ENCODE measurements at places on chromosomes 13 and 19.
A peak's percentile ranks its signal among the peaks of the same experiment; 100 is the strongest.

- DNase-seq = peak; percentile 63
Observed at GRCh38 chr13:101875717-101876393, 423.4 kb downstream of the ITGBL1 start.

DNA sequence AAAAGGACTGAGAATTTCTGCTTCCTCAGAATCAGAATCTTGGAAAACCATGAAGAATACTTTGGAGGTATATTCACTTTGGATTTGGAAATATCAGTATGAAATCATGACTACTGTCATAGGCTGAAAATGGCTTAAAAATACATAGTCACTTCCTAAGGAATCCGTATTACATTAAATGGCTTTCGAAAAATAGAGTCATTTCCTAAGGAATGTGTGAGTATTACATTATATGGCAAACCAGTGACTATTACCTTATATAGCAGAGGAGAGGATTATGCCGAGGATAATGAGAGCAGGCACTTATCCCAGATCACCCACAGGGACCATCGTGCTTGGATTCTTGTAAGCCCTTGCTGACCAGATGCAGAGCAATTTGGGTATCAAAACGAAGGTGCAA is 1471.8 kb downstream of the EFNB2 start:
- no peak for DNase-seq

GRCh38 chr19:31347828-31348392 is 1.3 kb downstream of the TSHZ3 start:
- DNase-seq = no peak

GRCh38 chr13:90184355-90184754 is 1163.1 kb upstream of the MIR17HG start:
- no peak for DNase-seq

DNA sequence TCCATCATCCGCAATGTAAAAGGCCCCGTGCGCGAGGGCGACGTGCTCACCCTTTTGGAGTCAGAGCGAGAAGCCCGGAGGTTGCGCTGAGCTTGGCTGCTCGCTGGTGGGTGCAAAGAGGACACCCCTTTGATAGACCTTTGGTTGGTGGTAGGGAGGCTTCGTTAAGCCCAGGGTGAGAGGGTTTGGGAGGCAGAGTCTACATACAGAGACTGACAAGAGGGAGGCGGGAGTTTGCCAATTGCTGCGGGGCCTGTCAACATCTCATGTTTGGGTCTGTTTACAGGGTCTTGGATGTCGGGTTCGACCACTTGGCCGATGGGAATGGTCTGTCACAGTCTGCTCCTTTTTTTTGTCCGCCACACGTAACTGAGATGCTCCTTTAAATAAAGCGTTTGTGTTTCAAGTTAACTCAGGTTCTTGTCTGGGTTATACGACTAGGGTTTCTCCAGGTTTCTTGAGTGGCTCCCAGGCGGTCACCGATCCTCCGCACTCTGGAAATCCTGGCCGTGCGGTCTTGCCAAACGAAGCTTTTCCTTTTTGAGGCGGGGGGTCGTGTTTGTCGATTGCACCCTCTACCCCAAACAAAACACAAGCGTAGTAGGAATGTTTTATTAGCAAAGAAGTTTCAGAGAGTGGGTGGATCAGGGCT is 816 bp downstream of the RPS28 start:
- DNase-seq = no peak

- DNase-seq = no peak
Observed at GRCh38 chr13:81224209-81224833, 883.4 kb upstream of the SPRY2 start.
